Osteoblast (primary cell): ENCODE measurements at places on chromosomes 2 and 18.
A peak's percentile ranks its signal among the peaks of the same experiment; 100 is the strongest.

DNA sequence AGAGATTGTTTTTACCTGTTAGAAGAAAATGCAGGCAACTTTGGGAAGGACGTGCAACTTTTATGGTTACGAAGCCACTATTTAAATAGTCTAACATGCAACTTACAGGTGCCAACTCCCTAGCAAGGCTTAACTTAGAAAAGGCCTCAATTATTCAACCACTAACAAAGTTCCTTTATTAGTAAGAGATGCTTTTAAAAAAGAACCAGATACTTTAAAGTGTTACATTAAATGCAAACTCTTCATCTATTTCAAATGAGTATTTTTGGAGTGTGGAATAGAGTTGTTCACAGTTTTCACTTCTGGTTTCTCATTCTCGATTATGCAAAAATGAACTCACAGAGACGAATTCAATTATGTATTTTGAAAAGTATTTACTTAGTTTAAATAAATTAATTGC, 51.7 kb downstream of the PELI1 start:
- DNase-seq, result no peak

DNA sequence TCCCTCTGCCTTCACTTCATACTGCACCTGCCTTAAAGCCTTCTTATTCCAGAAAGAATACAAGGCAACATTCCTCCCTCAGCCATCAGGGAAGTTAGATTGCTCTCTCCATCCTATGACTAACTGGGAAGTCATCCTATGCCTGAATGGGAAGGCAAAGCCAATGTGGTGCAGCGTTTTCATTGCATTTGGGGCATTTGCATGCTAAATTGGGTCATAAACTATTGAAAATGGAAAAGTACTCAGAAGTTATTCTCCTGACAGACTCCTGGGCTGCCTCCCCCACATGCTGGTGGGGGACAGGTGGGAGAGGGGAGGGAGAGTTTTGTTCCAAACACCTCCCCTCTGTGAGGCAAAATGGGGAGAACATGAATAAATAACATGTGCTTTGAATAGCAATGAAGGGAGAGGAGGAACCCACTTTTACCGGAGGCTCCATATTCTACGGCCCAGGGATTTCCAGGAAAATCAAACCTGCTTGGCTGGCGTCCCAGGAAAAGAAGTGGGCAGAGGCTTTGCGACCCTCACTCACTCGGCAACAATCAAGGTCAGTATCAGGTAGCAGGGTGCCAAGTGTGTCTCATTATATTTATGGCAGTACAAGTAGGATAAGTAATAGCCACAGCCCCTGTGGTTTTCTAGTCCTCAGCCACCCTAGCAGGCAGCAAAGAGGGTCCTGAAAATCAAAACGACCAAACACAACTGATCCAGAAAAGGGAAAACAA, 84.1 kb downstream of the BOD1L2 start:
- DNase-seq, result no peak

- DNase-seq, result no peak
Measured at GRCh38 chr2:154226931-154227330, 355.2 kb downstream of the GALNT13 start.

DNA sequence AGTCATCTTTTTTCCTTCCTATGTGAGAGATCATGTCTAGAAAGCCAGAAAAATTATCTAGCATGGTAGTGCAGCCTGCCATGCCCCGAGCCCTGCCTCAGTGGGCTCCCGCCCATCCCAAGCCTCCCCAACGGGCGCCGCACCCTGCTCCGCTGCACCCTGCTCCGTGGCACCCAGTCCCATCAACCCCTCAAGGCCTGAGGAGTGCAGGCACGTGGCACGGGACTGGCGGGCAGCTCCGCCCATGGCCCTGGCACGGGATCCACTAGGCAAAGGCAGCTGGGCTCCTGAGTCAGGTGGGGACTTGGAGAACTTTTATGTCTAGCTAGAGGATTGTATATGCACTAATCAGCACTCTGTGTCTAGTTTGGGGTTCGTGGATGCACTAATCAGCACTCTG, 83.4 kb upstream of the COL3A1 start:
- DNase-seq, result no peak

- DNase-seq, result peak; percentile 88
Measured at GRCh38 chr2:10844097-10844496, 31.5 kb upstream of the PDIA6 start.

- no peak for DNase-seq
Measured at GRCh38 chr2:58081000-58081399, 34.4 kb downstream of the VRK2 start.

- no peak for DNase-seq
Measured at GRCh38 chr2:128498086-128498485, 179.4 kb upstream of the HS6ST1 start.

DNA sequence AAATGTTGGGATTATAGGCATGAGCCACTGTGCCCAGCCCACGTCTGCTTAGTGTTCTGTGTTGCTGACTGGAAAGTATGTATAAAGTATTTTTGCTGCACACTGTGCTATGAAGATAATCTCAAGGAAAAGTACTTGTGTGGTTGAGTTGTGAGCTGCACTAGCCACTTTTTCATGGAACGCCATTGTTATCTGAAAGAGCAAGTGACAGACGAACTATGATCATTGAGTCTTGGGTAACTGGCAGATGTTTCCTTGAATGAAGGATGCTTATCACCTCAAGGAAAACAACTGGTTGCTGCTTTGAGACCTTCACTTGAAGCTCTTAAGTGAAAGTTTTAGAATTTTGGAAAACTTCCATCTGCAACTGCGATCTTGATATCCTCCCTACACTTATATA, 82.2 kb upstream of the KCTD1 start:
- DNase-seq, result no peak

- DNase-seq, result peak; percentile 65
Measured at GRCh38 chr2:112784199-112785189, at the start of gene IL1A. IL1A (minus strand) TSS chr2:112784493; CDS start chr2:112783770, 723 bp downstream.

DNA sequence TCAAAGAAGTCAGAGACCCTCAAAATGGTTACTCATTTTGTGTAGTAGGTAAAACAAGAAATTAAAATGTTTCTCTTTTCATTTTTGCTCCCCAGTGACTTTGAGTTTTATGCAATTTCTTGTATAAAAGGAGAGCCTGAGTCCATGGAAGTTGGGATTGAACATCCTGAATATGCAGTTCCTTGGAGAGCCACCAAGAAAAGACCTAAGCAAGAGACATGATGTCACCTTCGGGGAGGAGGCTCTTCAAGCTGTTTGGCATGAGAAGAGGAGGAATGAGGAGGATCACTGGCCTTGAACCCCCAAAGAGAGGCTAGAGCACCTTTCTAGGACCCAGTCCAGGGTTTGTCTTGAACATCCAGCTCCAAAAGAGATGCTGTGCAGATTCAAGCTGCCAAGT, 83.5 kb upstream of the STPG4 start:
- DNase-seq, result no peak

- DNase-seq, result no peak
Measured at GRCh38 chr2:14903709-14904374, 271.3 kb downstream of the LRATD1 start.
